NCI-H510A (cell line): ENCODE measurements at places on chromosomes 11 and 22.

- peak; percentile 21 for DNase-seq
Measured at GRCh38 chr11:45658292-45658991, 7.0 kb downstream of the CHST1 start.

DNA sequence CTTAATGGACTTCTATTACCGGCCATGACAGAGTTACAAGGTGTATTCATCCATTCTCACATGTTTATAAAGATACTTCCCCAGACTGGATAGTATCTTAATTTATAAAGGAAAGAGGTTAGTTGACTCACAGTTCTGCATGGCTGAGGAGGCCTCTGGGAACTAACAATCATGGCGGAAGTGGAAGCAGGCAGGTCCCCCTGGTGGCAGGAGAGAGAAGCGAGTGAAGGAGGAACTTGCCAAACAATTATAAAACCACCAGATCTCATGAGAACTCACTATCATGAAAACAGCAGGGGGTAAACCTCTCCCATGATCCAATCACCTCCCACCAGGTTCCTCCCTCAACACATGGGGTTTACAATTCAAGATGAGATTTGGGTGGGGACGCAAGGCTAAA is 170.0 kb upstream of the PDGFD start:
- DNase-seq, result no peak

- DNase-seq, result no peak
Measured at GRCh38 chr11:126925321-126926093, 75.1 kb downstream of the KIRREL3 start.

DNA sequence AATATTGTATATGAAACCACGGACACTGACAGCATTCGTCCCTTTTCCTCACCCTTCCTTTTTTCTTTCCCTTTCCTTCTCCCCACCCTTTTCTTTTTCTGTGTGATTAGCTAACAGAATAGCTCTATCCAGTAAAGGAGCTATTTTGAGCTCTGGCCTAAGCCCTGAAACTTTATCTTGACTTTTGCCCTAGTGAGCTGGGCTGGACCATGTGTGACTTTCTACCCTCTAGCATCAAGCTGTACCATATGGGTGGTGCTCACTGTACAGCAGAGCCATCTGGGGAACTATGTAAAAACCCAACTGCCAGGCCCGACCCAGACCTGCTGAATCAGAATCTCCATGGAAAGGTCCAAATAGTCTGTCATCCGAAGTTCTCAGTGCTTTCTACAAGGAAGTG is 21.9 kb upstream of the PANX1 start:
- no peak for DNase-seq

- DNase-seq, result no peak
Measured at GRCh38 chr11:111585371-111585770, 16.9 kb upstream of the SIK2 start.

DNA sequence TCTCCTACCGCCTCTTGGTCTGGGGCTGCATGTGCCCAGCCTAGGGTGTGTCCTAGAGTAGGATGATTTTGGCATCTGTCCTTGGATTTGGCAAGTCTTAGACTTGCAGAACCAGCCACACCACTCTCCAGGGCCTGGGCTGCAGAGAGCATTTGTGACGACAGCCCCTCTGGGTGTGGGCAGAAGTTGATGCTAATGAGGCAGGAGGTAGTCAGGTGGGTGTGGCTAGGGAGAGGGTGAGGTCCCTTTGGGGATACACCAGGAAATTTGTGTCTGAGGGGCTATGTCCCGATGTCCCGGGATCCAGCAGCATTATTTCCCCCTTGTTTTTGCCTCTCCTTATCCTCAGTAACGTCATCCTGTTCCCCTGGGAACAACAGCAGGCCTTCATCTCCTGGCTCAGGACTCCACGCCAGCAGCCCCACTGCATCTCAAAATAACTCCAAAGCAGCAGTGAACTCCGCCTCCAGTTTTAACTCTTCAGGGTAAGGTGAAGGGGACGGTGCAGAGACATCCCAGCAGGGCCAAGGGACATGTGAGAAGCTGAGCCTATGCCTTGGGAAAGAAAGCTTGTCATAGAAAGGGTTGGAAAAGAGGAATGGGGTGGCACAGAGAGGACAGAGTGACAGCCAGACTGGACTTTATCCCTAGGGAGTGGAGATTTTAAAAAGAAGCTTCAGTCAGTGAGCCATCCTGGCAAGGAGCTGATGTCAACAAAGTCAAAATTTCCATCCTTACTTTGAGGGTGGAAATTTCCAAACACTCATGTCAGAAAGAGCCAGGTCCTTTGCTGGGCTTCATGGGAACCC is 8.0 kb upstream of the TLCD5 start:
- no peak for DNase-seq

DNA sequence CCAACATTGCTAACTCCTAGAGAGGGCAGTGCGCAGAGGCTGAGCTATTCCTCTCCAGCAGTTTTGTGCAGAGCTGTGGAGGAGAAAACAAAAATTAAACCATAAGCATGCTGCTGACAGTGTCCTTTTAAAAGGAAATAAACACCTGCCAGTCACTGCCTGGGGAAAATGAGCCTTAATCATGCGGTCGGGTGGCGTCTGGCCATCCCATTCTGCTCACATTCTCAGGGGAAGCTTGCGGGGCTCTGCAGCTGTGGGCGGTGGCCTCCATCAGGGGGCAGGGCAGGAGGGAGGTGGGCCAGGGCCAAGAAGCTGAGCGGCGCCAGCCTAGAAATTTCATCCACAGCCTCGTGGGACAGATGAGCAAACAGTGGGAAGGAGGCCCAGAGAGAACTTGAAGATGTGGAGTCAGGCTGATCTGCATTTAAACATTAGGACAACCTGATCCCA is 71.0 kb upstream of the TP53I11 start:
- DNase-seq, result no peak

GRCh38 chr11:128896356-128896755 is 5.2 kb downstream of the KCNJ5 start:
- DNase-seq, result no peak

GRCh38 chr11:96141626-96142025 is 201.4 kb downstream of the MAML2 start:
- DNase-seq, result no peak

DNA sequence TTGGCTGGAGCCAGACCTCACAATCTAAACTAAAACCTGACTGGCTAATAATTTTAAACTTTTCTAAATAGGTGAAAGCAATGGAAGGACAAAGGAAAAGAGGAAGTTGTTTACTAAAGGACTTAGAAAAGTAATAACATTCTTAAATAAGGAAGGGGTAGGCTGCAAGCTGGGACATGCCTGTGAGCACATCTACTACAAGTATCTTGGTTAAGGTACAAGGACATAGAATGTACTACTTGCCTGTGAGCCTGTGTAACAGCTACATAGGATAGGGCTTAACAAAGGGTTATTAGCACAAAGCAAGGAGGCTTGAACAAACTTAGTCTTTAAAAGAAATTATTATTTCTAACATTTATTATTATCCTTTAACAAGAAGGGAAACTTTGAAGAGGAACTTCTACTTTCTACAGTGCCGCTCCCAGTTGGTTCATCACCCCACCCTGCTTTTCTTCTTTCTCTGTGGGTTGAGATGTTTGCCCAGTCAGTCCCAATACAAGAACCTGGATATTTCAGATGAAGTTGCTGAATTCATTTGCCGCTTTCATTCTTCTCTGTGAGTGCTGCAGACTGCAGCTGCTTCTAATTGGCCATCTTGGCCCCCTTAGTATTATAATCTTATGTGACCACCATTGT is 87.5 kb downstream of the PRMT3 start:
- no peak for DNase-seq

- no peak for DNase-seq
Measured at GRCh38 chr11:8365216-8365941, 101.7 kb upstream of the LMO1 start.
